ENCODE measurements at places on chromosomes 4 and X.

DNA sequence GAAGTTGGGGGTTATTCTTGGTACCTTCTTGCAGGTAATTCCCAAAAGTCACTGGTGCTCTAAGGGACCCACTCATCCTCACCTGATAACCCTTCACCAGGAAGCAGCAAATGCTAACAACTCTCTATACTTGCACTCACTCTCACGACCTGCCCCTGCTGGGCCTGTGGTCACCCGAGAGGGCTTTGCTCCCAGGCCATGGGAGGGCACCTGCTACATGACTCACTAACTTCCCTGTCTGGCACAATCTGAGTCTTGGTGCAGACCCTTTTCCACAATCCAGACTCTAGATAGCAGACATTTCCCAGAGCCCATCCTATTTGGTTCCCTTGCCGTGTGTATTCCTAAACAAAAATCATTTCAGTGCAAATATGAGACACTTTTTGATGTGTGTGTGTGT lies 403.8 kb upstream of the FAT1 start:
- DNase-seq: no peak

- DNase-seq: no peak
These were observed 32.4 kb downstream of the MTHFD2L start for GRCh38 chr4:74190332-74190731.

GRCh38 chr4:149135062-149135461 lies 680.6 kb downstream of the IQCM start:
- DNase-seq: no peak

GRCh38 chr4:153514001-153514526 lies 47.9 kb downstream of the TMEM131L start:
- DNase-seq: no peak

DNA sequence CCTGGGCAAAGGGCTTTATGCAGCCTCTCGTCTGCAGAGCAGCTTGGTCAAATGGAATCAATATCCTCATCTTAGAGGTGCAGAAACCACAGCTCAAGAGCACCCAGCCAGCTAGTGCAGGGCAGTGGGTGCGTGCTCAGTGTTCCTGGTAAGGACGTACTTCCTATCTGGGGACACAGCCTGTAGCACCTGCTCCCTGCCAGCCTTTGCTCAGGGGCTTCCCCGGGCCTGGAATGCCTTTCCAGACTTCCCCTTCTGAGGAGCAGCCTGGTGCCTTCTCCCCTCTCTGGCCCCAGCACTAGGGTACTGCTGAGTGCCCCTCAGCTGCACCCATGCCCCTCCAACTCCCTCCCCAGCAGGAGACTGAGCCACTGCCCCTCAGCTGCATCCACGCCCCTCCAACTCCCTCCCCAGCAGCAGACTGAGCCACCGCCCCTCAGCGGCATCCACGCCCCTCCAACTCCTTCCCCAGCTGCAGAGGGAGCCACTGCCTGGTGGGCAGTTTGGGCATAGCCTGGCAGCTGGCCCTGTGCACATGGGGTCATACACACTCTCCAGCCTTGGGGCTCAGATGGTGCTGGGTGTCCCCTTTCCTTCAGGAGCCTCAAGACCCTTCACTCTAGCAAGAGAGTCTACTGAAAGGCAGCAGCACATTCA lies 42.2 kb upstream of the AFAP1 start:
- DNase-seq: no peak

- DNase-seq: no peak
These were observed 95.9 kb upstream of the RPS6KA3 start for GRCh38 chrX:20362268-20363267.

- DNase-seq: peak; percentile 49
These were observed 63.7 kb upstream of the PDGFRA start for GRCh38 chr4:54165438-54165837.

- DNase-seq: no peak
These were observed 522.2 kb downstream of the GLUD2 start for GRCh38 chrX:121569609-121570008.

DNA sequence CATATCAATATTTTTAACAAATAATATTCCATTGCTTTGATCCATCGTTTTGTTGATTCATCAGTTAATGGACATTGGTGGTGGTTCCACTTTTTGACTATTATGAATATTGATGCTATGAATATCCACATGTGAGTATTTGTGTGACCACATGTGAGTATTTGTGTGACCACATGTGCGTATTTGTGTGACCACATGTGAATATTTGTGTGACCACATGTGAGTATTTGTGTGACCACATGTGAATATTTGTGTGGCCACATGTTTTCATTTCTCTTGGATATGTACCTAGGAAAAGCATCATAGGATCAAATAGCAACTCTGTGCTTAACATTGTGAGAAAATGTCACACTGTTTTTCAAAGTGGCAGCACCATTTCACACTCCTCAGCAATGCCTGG lies 433.6 kb upstream of the FRG1 start:
- DNase-seq: no peak

DNA sequence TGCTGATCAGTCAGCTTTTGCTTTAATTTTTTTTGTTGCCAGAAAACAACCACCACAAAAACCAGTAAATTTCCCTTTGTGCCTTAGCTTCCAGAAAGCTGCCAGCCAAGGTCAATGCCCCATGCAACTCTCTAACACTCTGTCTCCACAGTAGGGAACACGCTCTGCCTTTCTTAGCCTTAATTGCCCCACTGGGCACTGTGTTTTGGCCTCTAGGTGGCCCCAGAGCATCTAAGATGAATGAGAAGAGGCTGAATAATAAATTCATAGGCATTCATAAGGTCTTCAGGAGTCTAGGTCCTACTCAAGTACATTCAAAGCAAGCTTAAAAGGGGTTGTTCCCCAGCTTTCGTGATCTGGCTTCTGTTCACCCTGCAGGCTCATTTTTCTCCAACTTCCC lies 57.7 kb upstream of the PASD1 start:
- no peak for DNase-seq

DNA sequence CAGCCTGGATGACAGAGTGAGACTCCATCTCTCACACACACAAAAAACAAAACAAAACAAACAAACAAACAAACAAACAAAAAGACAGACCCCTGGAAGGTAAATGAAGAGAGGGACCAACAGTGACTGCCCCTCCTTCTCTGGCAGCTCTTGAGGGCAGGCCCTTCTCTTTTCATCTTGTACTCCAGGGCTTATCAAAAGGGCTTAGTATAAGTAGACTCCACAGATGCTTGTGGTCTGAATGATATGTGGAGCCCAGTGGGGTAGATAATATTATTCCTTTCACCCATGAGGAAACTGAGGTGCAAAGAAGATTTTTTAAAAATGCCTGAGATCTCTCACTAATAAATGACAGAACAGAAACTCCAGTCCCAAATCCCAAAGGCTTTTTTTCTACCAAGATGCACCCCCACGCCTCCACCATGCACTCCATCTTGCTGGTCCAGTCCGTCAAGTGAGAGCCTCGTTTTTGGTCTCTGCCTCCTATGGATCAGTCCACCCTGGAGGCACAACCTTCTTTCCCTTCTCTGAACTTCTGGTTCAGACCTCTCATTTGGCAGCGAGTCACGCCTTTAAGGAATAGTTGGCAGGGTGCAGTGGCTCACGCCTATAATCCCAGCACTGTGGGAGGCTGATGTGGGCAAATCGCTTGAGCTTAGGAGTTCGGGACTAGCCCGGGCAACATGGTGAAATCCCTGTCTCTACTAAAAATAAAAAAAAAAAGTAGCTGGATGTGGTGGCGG lies 17.0 kb upstream of the CHRNA9 start:
- DNase-seq: no peak

GRCh38 chrX:110847334-110847733 lies 51.7 kb upstream of the CHRDL1 start:
- DNase-seq: no peak

DNA sequence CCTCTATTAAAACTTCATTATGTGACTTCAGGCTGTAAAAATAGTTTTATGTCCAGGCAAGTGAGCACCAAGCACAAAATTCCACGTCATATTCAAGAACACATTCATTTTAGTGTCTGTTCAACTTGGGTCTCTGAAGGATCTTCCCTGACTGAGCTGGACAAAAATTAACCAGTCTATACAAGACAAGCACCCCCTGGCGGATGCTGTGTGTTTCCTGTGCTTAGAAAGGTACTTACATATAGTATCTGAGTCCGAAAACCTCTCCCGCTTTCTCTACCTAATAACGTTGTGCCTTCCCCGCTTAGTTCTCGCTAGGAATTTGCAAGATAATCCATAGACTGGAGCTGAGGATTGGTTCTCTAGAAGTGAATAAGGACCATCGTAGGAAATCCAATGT lies 2214.5 kb upstream of the TENM3 start:
- no peak for DNase-seq

DNA sequence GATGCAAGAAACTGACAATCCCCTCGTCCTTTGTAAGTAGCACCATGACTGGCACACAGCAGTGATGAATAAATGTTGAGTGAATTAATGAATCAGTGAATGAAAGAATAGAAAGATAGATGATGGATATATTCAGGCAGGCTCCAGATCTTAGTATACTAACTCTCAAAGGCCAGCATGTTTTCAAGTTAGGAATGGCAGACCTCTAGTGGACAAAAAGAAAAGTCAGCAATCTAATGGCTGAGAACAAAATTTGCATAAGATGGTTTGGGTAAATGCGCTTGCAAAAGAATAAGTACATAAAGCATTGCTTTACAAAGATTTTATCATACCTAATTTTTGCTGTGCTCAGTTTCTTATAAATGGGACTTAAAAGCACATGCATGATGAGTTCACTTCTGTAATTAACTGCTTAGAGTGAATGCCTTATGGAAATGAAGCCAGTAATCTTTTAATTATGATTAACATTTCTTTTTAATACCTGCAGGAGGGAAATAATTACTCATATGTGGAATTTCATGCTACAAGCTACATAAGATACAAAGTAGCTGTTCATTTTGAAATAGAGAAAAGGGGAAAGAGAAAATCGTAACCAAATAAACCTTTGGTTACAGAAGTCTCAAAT lies 126.9 kb upstream of the GPRIN3 start:
- DNase-seq: no peak

- DNase-seq: no peak
These were observed 153.3 kb downstream of the LDB2 start for GRCh38 chr4:16745009-16745635.

- DNase-seq: no peak
These were observed 176.3 kb upstream of the PITX2 start for GRCh38 chr4:110799211-110799610.

- no peak for DNase-seq
These were observed 379.9 kb downstream of the ADAM29 start for GRCh38 chr4:175297965-175298565.

DNA sequence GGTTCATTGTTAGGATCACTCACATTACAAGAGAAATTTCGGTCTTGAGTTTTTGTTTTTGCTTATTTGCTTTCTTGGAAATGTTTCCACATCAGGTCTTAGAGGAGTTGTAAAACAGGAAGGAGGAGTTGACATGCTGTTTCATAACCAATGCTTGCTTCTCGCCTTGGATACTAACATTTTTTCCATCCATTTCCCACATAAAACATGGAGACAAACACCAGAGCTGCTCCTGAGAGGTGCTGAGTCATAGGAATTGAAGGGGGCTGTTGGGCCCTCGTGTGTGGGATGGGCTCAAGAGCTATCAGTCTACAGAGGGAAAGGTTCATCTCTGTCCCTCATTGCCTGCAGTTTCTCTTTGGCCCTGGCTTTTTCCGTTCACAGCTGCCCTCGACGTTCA lies 29.9 kb downstream of the TBL1X start:
- DNase-seq: no peak

GRCh38 chrX:132967049-132967448 lies 8.6 kb upstream of the HS6ST2 start:
- no peak for DNase-seq

GRCh38 chr4:150181536-150181935 lies 103.3 kb downstream of the DCLK2 start:
- no peak for DNase-seq

DNA sequence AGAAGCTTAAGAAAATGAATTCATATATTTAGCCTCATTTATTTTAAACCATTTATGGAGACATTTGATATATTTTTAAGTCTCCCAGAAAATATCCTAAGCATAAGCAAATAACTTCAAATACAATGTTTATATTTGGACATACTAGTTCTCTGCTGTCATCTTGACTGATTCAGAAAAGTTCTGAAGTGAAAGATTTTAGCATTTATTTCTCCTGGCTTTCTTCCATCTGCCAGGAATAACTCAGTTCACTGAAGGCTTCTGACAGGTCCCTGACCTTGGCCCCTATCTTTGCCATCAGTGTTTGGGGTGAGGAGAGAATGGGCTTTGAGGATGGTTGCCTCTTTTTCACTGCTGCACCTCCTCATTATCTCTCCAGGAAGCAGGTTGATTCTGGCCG lies 115.7 kb downstream of the SLIT2 start:
- DNase-seq: no peak

DNA sequence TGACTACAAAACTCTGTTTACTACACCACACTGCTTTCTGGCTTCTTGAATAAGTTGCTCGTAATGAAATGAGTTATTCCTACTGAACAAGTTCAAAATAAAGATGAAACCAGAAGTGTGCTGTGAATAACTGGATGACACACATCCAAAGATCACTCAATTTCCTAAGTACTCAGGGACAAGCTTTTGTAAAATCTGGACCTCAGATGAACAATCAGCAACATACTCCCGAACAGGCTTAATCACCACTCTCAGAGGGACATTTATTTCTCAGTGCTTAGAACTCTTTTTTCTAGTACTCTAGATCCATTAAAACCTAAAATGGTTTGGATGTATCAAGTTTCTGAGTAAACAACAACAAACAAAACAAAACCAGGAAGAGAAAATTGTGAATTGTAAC lies 61.5 kb upstream of the EXOC1L start:
- no peak for DNase-seq

DNA sequence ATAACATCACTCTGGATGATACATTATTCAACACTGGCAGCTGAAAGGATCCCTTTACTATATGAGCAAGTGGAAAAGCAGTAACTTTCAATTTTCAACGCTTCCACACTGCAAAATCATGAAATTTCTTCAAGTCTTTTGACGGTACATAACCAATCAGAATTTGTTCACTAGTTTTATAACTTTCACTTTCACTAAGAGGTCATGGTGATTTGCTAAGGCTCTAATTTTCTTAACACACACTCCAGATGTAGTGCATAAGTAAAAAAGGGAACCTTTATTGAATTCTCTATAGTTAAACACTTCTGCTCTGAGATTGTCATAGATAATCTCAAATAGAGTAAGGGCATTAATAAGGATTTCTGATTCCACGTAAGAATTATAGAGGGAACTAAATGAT lies 4.1 kb downstream of the ARMCX2 start:
- no peak for DNase-seq

DNA sequence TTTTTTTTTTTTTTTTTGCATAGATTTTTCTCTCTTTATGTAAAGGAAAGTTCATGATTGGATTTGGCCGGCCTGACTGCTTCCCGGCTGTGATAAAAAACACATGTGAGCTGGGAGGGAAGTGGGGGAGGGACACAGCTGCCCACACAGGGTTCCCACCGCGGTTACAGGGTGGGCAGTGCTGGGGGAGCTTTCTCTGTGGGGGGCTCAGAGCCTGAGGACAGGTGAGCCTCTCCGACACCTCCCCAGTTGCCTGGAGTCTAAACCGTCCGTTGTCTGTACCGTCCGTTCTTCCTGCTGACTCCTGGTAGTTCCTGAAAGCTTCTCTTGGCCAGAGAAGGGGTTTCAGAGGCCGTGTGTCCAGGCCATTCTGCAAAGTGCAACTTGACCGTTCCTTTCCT lies 21.8 kb downstream of the SHOX start:
- DNase-seq: no peak

GRCh38 chrX:154379569-154379951 lies 465 bp downstream of the EMD start:
- DNase-seq: no peak
